Muscle of back (tissue), 13 donors: ENCODE measurements at places on chromosomes 7 and 10.
A peak's percentile ranks its signal among the peaks of the same experiment; 100 is the strongest.

DNA sequence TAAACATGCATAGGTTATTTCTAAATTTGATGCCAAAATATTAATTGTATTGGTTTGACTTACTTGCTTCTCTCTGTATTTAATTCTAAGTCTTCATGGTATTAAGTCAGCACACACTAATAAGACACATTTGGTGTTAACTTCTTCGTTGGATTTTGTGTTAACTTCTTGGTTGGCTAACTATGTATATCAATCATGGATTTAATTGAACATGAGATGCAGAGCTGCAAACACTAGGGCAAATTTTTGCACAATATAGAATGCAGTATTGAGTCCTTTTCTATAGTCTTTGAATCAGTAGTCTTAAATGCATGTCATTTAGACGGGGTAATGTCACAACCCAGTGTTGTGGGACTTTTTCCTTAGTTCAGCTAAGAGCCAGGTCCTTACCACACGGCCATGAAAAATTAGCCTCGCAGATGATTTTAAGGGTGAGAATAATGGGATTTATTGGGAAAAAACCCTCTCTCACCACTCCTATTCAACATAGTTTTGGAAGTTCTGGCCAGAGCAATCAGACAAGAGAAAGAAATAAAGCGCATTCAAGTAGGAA lies 142.9 kb upstream of the TRIM24 start:
- no peak for DNase-seq

DNA sequence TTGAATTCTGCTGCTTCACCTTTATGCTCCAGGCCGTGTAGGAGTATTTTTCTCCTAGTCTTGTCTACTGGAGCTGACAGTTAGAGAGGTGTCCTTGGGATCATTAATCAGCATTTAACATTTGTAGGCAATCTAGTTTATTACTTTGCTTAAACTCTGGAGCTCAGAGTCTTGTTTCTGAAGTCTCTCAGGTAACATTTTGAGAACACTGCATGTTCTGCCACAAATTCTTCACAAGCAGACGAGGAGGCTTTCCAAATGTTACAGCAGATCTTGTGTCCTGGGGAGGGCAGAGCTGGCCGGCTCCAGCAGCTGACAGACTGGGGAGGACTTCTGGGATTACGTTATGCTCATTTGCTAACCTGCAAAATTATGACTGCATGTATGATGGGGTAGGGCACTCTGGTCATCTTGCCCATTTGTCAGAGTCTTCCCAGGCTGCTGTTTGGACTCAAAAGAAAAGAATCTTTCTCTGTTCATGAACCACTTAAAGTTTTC lies 50.5 kb downstream of the GALNT17 start:
- no peak for DNase-seq

GRCh38 chr10:130136226-130137089 lies at the start of gene GLRX3:
Gene GLRX3 (plus strand): TSS chr10:130136391. CDS start chr10:130136421, 30 bp downstream.
- peak; percentile 89 for DNase-seq

GRCh38 chr7:5766321-5766761 lies 15.1 kb downstream of the RNF216 start:
- peak; percentile 12 for DNase-seq

DNA sequence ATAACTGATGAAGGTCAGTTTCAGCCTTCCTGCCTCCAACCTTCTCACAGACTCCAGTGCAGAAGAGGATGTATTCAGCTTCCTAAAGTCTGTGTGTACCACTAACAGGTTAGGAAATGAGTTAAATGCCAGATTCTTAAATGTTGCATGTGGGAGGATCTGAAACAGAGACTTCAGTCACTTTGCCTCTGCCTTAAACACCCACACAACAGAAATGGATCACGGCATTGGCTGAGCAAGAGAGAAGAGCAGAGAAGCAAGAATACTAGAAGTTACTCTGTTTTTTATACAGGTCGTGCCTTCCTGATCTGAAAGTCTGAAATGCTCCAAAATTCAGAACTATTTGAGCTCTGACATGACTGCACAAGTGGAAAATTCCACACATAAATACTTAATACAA lies 98.9 kb upstream of the ARHGAP21 start:
- DNase-seq: no peak

- no peak for DNase-seq
These were observed 34.6 kb downstream of the LRMDA start for GRCh38 chr10:75466001-75466400.

GRCh38 chr7:111014079-111014478 lies 76.8 kb upstream of the LRRN3 start:
- no peak for DNase-seq

DNA sequence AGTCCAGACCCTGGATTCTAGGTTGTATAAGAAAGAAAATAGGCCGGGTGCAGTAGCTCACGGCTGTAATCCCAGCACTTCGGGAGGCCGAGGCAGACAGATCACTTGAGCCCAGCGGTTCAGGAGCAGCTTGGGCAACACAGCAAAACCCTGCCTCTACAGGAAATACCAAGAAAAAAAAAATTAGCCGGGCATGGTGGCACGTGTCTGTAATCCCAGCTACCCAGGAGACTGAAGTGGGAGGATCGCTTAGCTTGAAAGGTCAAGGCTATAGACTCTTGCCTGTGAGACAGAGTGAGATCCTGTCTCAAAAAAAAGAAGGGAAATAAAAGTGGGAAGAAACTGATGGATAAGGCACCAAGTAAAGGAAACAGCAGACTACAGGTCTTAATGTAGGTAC lies 287.9 kb upstream of the KLF14 start:
- DNase-seq: no peak

- DNase-seq: no peak
These were observed 66.0 kb downstream of the RSU1 start for GRCh38 chr10:16751244-16751643.

GRCh38 chr7:80039251-80039884 lies 95.3 kb upstream of the GNAI1 start:
- DNase-seq: no peak

DNA sequence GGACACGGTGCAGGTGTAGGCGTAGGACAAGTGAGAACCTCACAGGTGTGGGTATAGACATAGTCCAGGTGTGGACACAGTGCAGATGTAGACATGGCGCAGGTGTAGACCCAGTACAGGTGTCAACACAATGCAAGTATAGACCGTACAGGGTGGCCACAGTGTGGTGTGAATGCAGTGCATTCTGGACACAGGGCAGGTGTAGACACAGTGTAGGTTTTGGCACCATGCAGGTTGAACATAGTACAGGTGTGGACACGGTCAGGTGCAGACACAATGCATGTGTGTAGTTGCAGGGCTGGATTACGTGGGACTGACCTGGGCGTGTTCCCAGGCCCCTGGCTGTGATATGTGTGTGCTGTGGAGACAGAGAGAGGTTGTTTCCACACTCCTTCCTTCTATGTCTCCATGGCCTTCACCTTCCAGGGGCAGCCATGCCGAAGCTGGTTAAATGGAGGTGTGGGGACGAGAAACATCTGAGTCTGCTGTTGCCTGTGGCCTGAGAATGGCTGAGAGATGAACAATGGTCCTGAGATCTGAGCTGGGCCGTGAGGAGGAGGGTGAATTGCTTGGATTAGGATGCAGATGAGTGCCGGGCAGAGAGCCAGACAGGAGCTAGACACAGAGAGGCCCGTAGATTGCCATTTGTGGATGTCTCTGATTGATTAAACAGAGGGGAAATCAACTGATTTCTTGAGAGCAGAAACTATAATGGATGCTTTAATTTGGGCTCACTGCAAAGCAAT lies 343.9 kb upstream of the SHH start:
- DNase-seq: no peak

DNA sequence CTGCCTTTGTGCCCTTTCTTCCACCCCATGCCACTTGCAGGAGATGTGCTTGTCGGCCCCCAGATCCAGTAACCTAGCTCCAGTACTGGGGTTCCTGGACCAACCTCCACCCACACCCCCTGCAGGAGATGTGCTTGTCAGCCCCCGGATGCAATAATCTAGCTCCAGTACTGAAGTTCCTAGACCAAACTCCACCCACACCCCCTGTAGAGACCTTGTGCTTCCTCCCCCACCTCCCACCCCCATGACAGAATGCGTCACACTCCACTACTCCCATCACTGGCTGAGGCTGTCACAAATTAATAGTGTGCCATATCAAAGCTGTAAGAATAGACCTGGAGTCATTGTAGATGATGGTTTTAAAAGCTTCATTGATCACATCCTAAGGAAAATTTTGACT lies 185.0 kb downstream of the BICC1 start:
- DNase-seq: no peak

DNA sequence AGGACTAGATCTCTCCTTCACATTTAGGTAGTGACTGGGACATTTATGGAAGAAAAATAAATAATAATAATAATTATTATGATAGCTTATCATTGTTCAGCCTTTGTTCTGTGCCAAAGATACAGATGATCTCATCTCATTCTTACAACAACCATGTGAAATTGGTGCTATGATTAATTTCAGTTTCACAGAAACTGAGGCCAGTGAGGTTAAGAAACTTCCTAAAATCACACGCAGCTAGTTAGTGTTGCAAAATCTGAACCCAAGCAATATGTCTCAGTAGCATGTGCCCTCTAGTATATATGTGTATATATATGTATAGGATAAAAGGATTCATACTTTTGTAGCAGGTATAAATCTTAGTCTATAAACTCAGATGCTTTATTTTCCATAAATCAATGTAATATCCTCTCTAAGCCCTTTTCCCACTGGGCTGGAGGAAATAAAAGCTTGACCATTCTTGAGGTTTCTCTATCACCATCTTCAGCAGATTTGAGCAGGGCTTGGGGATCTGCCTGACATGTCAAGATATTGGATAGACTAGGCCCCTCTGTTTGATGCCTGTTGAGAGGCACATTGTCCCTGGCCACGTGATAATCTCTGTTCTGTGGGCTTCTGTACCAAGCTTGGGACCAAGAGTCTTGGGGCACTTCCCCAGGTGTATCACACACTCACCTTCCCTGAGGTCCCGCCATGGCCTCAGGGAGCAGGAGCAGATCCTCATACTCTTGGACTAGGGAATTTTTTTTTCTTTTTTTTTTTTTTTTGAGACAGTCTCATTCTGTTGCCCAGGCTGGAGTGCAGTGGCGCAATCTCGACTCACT lies 172.6 kb upstream of the NRP1 start:
- no peak for DNase-seq

DNA sequence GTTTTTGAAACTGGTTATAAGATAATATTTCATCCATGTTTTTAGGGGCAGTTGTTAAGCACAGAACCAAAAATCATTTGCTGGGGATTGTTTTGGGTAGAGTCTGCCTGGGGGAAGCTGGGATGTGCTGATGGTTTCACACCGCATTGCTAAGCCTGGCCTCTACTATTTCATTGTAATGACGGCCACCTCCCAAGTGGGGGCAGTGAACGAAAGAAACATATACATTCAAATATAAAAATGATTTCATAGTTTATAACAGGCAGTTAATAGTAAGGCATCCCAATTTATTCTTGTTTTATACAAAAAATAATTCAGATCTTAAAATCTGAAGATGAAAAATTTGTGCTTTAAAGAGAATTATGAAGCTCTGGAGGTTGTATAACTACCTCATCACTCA lies 750.8 kb downstream of the REEP3 start:
- DNase-seq: no peak

- no peak for DNase-seq
These were observed 83.8 kb downstream of the FAM204A start for GRCh38 chr10:118258285-118258684.

DNA sequence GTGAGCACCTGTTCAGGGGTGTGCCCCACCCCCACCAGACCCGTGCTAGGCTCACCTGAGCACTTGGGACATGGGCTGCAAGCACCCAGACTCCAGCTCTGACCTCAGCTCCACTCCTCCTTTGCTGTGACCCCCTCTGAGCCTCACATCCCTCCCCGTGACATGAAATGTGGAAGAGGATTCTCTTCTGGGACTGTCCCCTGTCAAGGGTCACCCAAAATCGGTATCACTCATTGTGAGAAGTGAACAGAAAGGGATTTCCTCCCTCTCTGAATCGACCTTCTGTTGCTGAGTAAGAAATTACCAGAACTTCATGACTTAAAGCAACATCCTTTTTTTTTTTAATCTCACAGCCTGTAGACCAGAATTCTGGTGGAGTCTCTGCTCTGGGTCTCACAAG lies 6.2 kb upstream of the CHST15 start:
- no peak for DNase-seq

DNA sequence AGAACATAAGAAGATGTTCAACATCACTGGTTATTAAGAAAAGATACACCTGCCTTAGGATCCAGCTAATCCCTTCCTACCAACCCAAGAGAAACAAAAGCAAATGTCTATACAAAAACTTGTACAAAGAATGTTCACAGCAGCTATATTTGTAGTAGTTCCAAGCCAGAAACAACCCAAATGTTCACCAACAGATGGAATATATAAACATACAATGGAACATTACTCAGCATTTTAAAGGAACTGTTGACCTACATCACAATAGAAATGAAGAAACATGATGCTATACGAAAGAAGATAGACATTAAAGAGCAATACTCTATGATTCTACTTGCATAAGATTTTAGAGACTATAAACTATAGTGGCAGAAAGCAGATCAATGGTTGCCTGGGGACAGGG lies 149.4 kb downstream of the ZNF438 start:
- DNase-seq: no peak

GRCh38 chr7:36606976-36607720 lies 117.1 kb downstream of the AOAH start:
- no peak for DNase-seq

DNA sequence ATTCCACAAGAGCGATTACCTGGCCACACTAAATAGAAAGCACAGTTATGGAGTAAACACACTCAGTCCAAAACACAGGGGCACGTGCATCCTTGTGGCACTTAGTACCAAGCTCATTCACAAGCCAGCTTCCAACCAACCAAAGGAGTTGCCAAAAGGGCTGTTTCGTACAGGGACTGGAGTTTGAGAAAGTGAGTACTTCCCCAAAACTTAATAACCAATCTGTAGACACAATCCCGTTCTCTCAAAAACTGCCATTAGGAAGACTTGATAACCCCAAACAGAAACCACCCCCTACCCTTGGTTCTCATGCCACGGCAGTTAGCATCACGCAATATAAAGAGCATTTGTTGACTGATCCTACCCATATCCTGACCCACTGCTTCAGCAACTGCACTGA lies 166.2 kb upstream of the ASAH2 start:
- no peak for DNase-seq

DNA sequence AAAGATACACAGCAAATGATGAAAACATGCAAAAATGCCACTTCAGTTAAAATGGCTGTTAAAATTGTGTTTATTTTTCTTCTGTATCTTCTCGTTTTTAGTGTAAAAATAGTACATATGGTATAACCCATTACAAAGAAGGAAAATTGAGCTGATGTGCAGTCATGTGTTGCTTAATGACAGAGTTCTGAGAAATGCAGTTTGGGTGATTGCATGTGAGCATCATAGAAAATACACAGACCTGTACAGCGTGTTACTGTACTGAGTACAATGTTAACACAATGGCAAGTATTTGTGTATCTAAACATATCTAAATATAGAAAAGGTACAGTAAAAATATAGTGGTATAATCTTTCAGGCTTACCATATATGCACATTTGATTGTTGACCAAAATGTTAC lies 7.3 kb downstream of the DMTF1 start:
- no peak for DNase-seq
